ENCODE measurements at places on chromosomes 7 and 10.

- peak; percentile 66 for DNase-seq
Measured at GRCh38 chr10:119333146-119333792, 125.9 kb downstream of the GRK5 start.

DNA sequence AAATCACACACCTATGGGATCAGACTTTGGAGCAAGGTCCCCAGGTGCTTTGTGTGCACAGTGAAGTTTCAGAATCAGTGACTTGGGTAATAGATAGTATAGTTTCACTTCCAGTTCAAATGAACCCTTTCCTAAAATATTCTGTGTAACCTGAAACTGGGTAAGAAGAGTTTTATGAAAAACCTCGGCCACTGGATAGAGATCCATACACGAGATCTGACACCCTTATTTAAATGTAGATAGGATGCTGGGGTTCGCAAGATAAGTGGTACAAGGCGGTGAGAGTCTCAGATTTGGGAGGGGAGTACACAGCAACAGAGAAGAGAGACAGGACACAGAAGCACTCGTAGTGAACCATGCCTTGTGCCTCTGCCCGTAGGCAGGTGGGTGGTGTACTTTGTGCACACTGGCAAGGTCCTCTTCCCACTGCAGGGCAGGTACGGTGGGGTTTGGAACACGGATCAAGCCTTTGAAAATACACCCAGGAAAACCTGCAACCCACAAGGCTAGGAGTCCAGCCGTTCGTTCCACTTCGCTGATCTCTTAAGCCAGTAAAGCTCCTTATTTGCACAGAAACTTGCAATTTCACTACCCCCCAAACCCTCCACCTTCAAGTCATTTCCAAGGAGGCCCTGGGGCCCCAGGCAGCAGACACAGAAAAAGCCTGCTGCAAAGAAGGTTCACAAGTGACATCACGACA is 162.8 kb downstream of the USP6NL start:
- DNase-seq: no peak

DNA sequence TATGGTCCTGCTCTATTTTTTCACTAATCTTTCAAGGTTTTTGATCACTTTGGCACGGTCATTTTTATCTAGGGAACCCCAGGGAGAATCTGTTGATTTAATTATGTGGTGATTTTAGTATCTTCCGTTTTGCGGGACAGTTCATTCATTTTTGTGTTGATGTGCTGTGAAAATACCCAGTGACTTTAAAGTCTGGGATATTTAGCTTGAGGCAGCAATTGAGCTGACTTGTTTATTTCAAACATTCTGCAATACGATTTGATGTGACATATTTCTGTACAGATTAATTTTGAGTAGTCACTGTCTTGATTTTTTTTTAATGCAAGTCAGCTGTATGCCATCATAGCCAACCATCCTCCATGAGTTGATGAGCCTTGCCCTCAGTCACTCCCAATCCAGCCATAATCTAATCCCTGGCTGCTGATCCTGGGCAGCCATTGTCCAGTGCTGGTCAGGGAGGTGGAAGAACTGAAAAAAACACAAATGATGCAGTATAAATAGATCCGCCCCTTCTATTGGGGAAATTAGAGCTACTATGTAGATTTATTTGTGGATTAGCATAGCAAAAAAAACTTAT is 183.4 kb downstream of the CCSER2 start:
- no peak for DNase-seq

- DNase-seq: no peak
Measured at GRCh38 chr7:148385009-148385682, 205.4 kb upstream of the C7orf33 start.

- no peak for DNase-seq
Measured at GRCh38 chr10:99854860-99855259, 72.4 kb downstream of the ABCC2 start.

DNA sequence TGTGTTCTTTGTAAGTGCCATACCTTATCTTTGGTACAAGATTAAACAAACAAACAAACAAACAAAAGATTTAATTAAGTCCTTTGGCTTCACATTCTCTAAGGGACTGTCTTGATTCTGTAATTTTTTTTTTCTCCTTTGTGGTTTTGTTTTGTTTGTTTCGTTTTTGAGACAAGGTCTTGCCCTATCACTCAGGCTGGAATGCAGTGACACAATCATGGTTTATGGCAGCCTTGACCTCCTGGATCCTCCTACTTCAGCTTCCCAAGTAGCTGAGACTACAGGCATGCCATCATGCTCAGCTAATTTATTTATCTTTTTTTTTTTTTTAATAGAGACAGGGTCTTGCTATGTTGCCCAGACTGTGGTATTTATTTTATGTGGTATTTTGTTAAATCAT is 165.8 kb downstream of the LRRC4 start:
- DNase-seq: no peak

- DNase-seq: no peak
Measured at GRCh38 chr7:50436133-50436806, 13.9 kb downstream of the FIGNL1 start.

GRCh38 chr7:124452186-124452585 is 313.4 kb downstream of the GPR37 start:
- DNase-seq: no peak

GRCh38 chr10:88427024-88427423 is 156.1 kb downstream of the RNLS start:
- DNase-seq: no peak

DNA sequence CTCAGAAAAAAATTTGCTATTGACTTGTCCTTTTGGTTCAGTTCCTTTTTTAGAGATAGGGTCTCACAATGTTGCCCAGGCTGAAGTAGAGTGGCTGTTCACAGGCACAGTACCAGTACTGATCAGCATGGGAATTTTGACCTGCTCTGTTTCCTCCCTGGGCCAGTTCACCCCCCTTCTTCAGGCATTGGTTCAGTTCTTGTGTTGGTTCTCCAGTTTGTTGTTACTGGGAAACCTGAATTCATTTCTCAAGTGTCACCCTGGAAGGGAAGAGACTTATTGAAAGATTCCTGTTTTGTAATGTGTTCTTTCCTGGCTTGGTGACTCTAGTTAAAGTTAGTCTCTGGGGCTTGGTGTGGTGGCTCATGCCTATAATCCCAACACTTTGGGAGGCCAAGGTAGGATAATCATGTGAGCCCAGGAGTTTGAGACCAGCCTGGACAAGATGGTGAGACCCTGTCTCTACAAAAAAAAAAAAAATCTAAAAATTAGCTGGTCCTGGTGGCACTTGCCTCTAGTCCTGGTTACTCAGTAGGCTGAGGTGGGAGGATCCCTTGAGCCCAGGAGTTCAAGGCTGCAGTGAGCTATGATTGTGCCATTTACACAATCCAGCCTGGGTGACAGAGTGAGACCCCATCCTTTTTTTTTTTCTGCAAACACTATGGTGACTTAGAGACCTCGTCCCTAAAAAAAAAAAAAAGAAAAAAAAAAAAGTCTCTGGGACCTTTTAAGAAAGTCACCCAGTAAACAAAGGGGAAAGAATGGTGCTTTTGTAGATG is 52.7 kb downstream of the CNNM2 start:
- no peak for DNase-seq

DNA sequence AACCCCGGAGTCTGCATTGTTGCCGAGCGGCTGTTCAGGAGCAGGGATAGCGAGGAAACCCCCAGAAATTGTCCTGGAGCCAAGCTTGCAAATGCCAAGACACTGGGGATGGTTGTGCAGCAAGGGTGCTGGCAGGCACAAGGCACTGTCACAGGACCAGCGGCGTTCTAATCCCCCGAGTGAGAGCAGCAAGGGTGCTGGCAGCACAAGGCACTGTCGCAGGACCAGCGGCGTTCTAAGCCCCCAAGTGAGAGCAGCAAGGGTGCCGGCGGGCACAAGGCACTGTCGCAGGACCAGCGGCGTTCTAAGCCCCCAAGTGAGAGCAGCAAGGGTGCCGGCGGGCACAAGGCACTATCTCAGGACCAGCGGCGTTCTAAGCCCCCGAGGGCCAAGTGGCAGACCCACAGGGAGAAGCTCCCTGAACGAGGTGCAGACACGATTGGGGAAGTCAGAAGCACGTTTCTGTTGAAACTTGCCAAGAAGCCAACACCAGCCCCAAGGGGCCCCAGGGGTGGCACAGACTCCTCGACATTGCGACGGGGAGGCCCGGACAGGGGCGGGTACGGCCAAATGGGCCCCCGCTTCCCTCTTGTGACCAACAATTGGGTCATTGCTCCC is 40.4 kb upstream of the INPP5A start:
- DNase-seq: no peak

DNA sequence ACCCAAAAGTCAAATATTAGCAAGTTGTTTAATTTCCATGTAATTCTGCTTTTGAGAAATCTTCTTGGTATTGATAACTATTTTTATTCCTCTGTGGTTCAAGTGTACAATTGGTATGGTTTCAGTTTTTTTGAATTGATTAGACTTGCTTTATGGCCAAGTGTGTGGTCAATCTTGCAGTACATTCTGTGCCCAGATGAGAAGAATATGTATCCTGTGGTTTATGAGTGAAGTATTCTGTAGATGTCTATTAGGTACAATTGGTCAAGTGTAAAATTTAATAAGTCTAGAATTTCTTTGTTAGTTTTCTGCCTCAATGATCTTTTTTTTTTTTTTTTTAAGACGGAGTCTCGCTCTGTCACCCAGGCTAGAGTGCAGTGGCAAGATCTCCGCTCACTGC is 36.6 kb upstream of the C7orf33 start:
- no peak for DNase-seq

DNA sequence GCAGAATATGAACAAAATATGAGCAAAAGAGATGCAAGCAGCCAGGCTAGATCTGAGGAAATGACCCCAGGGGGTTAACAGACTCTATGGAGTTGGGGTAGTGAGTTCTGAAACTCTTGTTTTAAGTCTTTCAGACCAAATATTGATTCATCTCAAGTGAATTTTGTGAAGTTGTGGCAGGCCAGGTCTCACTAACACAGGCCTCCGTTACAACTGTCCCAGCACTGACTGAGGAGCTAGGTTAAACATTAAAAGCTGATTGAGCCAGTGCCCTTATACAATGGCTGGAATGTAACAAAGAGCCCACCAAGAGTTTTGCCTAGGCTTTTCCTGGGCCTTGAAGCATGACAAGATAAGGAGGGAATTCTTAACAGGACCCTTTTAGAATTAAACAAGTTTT is 192.3 kb upstream of the STK17A start:
- no peak for DNase-seq

- peak; percentile 23 for DNase-seq
Measured at GRCh38 chr10:67612577-67613537, 83.1 kb downstream of the CTNNA3 start.

DNA sequence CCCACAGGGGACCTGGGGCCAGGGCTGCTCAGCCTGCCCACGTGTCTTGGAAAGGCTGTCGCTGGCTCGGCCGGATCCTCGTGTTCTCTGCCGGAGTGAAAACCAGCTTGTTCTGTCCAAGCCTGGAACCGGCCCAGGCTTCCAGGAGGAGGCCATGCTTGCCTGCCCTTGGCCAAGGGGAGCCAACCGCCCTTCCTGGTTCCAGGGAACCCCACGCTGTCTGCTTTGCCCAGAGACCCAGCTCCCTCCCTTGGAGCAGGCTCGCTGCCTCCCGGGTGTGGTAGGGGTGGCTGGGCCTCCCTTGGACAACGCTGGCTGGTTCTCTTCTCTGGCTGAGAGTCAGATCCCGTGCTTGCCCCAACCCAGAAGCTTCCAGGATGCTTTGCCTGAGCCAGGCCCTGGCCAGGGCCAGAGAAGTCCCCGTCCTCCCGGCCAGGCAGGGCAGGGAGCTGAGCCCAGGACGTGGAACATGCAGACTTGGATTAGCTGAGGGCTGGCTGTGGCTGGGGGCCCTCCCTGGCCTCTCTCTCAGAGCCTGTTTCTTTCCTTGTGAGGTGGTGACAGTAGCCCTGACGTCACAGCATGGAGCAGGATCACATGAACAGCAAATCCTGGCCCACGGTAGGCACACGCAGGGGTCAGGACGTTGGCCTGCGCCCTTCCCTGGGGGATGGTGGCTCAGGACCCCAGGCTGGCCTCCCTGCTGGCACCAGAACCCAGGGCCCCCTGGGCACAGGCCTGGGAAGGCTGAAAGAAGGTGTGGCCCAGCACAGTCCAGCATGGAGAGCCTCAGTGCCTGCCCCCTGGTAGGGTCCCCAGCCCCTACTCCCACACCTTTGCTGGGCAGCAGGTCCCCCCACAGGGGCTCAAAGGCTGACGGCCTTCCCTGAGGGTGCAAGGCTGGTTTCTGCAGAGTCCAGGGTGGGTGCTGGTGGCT is 67.5 kb downstream of the PWWP2B start:
- no peak for DNase-seq

DNA sequence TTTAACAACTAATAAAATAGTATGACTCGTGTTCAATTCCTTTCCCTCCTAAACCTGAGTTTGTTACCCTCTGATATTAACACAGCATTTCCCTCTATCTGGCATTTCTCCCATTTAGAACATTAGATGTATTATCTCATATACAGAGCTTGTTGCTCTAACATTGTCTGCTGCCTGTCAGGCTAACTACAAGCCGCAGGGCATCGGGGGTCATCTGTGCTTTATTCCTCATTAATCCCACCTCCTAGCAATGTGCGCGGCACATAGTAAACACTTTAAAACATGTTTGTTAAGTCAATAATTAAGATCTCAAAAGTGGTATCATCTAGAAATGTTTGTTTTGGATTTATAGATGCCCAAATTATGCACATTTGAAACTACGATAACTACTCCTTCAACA is 52.9 kb upstream of the NEBL start:
- no peak for DNase-seq

Measured in CD8-positive, alpha-beta memory T cell (primary cell).